ENCODE measurements at places on chromosomes 4 and X.

- no peak for DNase-seq
Observed at GRCh38 chr4:75723163-75724065, 963 bp upstream of the USO1 start.

- DNase-seq: no peak
Observed at GRCh38 chr4:41452484-41453225, 85.3 kb upstream of the LIMCH1 start.

- no peak for DNase-seq
Observed at GRCh38 chrX:53713987-53714579, 27.6 kb upstream of the HUWE1 start.

DNA sequence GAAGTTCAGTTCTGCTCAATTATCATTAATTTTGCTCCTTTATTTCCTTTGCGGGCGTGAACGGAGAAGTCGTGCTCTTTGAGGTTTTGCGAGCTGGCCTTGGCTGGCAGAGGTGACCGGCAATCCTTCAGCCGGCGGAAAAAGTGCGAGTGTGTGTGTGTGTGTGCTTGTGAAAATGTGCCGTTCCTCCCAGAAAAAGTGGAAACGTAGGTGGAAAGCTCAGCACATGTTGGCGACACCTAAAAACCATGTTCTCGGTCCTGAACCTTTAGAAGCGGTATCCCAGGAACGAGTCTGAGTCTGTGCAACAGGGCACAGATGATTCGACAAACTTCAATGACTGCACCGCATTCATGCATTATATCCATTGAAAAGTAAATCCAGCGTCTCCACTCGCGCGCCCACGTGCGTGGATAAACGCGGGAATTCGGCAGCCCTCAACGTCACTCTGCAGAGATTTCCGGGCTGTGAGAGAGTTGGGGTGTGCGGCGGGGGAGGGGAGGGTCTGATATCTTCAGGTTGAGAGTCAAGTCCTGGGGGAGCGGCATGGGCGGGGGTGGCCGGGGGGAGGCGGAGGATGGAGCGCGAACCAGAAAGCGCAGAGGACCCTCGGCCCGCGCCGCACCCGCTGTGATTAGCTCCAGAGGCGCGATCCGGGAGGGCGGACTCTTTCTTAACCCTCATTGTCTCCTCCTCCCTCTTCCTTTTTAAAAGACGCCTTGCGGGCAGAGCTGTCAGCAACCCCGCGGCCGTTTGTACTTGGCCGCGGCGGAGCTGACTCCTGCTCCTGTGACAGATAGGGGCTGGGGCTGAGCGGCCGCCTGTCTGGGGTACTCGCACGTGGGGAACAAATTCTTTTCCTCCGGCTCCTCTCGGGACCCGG is at the start of gene SHISA3:
Gene SHISA3, plus strand, starts transcription at position 737 of the 883 bp plus-strand sequence. CDS start 569 bp downstream, outside the sequence.
- no peak for DNase-seq

DNA sequence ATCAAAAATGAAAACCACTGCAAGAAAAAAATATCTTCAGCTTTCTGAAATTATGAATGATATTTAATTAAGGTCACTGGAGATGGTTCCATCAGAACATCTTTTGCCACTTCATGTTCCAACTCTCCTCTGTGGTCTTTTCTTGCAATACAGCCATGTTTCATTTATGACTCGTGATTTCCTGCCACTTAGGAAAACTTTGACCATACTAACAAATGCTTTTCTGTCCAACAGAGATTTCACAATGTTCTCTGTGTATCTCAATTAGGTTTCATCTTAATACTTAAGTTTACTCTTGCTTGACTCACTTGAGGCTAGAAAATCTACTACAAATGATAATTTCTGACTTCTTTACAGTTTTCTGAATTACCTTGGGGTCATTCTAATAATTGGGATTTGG is 330.9 kb downstream of the CXXC4 start:
- no peak for DNase-seq

- no peak for DNase-seq
Observed at GRCh38 chr4:99252746-99253145, 33.7 kb upstream of the ADH6 start.

DNA sequence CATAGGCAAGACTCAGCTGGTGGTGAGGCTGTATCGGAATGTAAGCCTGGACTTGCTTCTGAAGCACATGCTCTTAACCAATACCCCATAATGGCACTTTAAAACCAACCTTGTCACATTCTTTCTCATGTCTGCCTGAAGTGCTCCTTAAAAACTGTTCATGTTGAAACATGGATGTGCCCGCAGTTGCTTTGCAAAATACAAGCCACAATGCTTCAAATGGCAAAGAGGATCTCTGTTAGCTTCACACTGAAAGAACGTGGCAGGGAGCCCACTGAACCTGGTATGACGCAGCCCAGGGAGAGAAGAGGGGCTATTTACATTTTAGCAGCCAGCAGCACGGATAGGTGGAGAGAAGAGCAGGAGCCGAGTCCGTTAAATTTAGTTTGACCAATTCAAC is 29.3 kb downstream of the SOD3 start:
- DNase-seq: no peak

DNA sequence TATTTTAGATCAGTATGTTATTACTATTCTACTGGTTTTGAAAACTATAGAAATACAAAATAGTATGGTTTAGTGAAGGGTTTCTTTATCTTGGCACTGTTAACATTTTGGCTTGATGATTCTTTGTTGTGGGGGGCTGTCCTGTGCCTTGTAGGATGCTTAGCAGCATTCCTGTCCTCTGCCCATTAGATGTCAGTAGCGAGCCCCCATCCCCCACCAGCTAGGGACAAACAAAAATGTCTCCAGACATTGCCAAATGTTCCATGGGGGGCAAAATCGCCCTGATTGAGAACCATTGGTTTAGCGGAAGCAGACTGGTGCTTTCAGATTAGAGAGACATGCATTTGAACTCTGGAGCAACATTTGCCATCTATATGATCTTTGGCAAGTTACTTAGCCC is 23.3 kb downstream of the SPARCL1 start:
- no peak for DNase-seq
